Activated CD4-positive, alpha-beta T cell treated with anti-CD3 and anti-CD28 coated beads, Interleukin-2, amount 50 U/mL, for 16 hours (primary cell): ENCODE measurements at places on chromosomes 1 and 21.

DNA sequence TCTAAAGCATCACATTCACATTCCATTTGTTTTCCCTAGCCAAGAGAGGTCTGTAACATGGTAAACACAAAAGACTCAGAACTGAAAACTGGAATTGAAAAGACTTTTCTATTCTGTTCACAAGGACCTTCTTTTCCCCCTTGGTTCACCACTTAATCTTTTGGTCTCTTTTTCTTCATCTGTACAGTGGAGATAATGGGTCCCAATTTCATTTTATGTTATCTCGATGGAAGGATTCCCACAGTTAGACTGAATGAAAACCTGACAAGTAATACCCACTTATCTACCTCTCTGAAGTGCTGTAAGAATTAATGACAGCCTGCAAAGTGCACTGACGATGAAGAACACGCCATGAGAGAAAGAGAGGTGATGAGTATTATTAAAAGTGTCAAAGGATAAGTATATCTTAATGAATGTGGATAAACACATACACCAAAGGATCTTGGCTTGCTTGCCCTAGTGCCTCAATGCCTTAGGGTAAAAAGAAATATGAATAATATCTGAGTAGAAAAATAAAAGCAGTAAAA lies 71.5 kb downstream of the CYYR1 start:
- DNase-seq, result no peak

GRCh38 chr1:82515650-82516049 lies 714.9 kb downstream of the ADGRL2 start:
- DNase-seq, result no peak

DNA sequence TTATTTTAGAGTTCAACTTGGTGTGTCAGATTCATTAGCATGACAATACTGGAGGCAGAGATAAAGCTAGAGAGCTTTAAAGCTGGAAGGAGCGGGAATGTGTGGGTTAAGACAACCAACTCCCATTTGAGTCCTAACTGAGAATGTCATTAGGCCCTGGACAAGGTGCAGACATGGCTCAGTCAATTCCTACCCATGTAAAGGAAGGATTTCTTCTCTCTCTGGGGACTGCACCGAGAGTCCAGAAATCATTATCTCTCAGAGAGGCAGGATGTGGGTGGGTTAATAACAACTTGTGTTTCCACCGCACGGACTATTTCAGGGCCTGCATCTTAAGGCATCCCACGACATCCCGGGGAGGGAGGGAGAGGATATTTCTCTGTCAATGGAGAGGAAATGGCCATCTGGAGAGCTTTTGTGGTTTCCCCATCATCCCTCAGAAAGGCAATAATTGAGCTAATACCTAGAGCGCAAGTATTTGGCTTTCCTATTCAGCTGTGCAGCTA lies 46.7 kb upstream of the SARS1 start:
- no peak for DNase-seq

- DNase-seq, result no peak
These were observed 1.5 kb upstream of the VANGL2 start for GRCh38 chr1:160398823-160399222.

DNA sequence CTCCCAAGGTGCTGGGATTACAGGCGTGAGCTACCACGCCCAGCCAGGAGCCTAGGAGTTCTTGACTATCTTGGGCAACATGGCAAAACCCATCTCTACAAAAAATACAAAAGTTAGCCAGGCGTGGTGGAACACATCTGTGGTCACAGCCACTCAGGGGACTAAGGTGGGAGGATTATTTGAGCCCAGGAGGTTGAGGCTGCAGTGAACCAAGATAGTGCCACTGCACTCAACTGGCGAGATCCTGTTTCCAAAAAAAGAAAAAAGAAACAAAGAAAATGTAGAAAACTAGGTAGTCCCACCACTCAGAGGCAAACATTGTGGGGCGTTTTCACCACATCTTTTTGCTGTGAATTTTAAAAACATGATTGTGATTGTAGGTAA lies 141.3 kb downstream of the ZZZ3 start:
- no peak for DNase-seq

DNA sequence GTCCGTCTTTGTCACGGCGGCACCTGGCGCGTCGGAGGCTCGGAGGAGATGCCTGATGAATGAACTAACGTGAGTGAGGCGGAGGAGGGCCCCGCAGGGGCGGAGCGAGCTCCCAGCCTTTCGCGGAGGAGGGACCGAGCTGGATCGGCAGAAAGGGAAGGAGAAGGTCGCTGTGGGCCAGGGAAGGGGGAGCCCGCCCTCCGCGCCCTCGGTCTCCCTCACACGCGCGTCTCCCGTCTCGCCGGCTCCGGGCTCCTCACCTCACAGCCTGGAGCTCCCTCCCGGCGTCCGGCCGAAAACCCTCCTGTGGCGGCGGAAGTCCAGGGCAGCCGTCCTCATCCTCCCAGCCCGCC lies 519 bp downstream of the ZNF496 start:
- DNase-seq, result peak; percentile 76

DNA sequence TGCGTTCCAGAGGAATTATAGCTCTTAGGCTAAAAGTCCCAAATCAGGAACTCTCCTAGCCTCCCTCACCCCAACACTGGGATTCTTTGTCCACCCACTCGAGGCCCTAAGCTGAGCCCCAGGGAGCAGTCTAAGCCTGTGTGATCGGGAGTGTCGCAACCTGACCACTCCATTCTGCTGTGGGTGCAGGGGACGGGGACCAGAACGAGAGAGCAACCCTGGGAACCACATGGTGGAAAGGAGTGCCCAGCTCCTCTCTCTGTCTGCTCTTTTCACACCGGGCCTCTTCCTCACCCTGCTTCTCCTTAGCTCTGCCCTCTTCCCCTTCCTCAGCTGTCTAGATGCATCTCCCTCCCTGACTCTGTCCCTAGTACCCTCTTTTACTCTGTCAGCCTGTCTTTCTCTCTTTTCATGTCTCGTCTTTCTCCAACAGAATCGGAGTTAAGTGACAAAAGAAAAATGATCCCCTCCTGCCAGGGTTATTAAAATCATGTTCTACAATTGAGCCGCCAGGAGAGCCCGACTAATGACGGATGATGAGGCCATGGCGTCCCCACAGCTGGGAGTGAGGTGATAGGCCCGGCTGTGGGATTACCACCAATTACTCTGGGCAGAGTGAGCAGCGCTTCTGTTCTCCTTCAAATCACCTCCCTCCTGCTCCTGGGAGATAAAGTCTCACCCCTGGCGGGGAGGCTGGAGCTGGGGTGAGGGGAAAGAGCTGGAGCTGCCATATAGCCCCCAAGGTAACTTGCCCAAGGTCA lies 34.5 kb upstream of the CSF3R start:
- DNase-seq, result no peak
